ENCODE measurements at places on chromosomes 13 and 19.
A peak's percentile ranks its signal among the peaks of the same experiment; 100 is the strongest.

DNA sequence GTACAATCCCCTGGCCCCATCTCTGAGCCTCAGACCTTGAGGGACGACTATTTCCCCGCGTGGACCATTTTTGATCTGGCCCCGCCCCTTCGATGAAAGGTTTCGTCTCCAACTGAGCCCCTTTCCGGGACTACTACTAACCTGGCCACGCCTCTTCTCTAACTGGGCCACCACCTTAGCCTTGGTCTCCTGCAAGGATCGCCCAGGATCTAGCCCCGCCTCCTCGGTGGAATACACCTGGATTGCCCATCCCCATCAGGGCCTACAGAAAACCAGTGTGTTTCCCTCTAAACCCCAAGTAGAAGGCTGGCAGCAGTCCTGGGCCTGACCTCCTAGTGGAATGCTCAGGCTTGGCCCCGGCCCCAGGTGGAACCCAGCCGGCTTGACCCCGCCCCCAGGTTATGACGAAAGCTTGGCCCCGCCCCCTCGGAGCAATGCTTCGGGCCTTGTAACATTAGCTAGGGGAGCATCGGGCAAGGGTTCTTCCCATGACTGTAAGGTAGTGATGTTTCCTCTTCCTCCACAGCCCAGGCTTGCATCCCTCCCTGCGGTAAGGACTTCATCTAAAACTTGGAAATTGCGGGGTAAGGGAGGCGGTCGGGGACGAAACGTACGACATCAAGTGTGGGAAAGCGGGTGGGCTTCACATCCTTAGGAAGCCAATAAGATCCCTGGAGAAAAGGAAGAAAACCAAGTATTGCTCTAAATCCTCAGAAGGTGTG lies 9.1 kb downstream of the SPACA6 start:
- DNase-seq = no peak

DNA sequence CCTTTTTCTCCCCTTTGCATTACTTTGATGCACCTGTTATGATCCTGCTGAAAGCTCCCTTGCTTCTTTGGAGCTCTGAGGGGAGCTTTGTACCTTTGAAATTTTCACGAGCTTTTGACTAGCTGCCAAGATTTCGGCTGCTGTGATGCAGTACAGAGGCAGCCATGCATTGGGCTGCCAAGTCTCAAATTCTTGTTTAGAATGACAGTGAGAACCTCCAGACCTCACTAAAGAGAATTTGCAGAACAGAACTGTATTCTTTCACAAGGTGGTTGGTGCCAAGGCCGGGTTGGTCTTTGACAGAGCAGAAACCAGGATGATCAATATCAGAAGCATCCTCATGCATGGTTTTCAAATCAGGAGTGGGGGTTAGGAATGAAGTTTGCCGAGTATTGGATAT lies 414.8 kb downstream of the GPC5 start:
- no peak for DNase-seq

DNA sequence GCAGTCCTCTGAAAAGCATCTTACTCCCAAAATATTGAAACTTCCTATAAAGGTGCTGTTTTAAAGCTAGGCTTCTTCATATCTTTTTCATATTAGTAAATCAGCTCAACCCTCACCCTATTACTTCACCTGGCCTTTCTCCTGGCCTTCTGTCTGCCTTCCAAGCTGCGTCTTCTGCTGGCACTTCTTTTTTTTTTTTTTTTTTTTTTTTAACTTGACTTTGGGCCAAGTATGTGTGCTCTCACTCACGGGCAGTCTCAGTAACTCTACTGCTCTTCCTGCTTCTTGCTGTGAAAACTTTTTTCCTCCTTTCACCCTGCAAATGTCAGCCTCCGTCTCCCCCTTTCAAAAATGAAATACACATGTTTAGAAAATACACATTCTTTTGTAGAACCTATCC lies 41.2 kb upstream of the KCTD4 start:
- DNase-seq = no peak

- DNase-seq = no peak
These were observed 350.7 kb downstream of the EFNB2 start for GRCh38 chr13:106184790-106185189.

DNA sequence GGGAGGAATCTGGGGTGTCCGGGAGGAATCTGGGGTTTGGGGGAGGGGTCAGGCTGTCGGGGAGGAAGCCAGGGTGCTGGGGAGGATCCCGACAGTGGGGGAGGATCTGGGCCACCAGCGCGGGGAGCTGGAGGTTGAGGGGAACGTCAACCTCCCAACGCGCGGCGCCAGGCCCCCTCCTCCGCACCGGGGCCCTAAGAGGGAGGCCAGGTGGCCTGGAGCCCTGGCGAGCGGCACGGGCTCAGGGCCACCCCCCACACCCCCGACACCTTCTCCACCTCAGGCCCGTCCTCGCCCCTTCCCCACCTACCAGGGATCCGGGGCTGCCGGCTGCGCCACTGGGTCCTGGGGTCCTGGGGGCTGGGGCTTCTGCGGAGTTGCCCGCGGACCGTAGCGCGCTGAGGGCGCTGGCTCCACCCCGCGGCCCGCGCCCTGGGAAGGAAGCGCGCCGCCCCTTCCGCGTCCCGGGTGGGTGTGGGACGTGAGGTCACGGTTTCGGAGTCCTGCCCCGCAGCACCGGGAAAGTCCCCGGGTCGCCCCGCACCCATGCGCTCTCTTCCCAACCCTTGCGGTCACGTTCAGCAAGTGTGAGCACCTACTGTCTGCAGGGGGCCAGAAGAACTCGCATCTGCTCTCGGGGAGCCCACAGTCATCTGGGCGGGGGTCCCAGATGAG lies at the start of gene TICAM1:
Gene TICAM1, minus strand, starts transcription at position 409 of the 675 bp plus-strand sequence. CDS start 13,335 bp downstream, outside the sequence.
- DNase-seq = no peak

- peak; percentile 62 for DNase-seq
These were observed 31.2 kb downstream of the ZNF701 start for GRCh38 chr19:52601025-52601973.

DNA sequence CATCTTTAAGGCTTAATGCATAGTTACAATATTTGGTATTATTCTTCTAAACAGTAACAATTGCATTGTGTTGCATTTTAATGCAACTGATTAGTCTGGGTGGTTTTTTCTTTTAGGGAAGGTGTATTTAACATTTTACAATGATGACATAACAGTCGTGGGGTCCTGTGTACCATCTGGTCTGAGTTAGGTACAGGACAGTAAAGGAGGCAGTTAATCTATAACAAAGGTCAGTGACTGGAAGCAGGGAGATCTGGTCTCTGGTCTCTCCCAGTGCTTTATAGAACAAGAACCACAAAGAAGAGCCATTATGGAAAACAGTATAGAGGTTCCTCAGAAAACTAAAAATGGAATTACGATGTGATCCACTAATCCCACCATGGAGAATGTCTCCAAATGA lies 2.7 kb upstream of the OR7G2 start:
- no peak for DNase-seq

GRCh38 chr19:12872255-12872654 lies 9.0 kb downstream of the DNASE2 start:
- no peak for DNase-seq

DNA sequence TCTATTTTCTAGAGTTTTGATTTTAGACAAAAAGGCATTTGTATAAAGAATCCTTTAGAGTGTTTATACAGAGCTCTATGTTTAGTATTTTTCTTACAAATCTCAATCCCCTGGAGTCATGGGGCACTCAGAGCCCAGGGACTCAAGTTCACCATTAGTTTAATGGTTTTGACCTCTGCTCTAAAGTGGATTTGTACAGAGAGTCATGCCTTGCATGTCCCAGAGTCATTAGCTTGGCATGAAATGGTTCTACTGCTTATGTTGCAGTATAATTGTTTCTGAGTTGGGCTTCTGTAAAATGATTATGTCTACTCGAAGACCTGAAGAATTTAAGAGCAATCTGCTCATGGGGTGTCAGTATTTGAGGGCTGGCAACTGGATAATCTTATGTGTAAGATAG lies 406.2 kb downstream of the DLEU7 start:
- DNase-seq = no peak

- DNase-seq = no peak
These were observed 7.0 kb downstream of the CALM3 start for GRCh38 chr19:46608178-46608577.

DNA sequence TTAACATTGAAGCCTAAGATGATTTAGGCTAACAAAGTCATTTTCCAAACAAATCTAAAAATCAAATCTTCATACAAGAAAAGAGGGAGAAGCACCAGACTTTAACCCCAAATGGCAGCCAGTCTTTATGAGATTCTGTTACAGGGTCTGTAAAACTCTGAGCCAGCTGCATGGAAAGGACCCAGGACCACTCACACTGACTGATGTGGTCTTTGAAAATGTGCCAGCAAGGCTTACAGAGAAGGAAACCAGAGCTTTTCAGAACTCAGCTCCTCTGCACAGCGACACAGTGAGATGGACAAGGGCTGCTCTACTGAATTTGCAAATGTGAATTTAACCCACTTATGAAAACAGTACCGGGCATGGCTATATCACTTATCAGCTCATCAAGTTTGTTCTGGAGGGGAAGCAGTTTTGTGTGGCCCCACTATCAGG lies 98.8 kb upstream of the SERP2 start:
- DNase-seq = no peak

DNA sequence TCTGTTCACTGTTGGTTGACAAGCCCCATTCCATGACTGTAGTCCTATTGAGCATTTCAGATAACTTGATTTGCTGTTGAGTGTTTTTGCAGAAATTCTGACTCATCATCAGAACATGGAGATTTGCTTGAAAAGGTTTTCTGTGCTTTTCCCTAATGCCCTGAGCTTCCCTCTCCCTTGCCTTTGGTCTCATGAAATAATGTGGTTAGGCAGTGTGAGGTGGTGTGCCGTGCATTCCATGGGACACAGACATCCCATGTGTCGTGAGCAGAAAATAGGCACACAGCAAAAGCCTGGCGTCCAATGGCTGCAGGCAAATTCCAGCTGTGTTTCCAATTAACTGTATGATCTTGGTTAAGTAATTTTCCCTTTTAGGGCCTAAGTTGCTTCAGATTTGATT lies 197.4 kb downstream of the DLEU7 start:
- DNase-seq = no peak

GRCh38 chr13:73286942-73287620 lies 228.3 kb downstream of the KLF5 start:
- no peak for DNase-seq

- DNase-seq = peak; percentile 78
These were observed 504 bp upstream of the TRIM13 start for GRCh38 chr13:49996161-49996915.

- no peak for DNase-seq
These were observed 6.8 kb downstream of the CSNK1G2 start for GRCh38 chr19:1947651-1948209.

DNA sequence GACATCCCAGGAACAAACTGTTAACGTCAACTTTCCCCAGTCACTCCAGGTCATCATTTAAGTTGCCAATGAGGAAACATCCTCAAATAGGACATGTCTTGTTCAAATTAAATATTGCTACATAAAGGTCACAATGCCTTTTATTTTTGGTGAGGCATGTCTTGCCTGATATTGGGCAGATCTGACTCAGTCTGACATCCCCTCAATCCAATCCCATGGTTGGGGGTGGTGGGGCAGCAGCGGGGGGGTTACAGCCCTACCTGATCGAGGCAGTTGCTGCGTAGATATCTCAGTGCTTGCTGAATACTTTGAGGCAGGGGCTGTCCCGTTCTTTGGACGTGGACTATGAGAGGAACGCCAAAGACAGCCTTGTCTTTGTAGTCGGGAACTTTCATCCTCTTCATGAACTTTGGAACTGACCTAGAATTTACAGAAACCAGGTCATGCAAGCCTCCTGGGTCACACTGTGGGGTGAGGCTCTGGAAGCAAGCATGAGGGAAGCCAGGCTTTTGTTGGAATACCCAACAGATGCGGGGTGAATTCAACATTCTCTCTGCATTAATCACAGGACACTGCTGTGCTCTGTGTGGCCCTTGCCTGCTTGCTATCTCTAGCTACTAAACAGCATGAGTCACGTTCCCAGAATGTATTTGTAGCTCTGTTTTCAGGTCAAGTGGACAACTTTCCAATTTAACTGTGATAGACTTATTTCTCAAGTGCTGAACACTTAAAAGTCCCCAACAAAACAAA lies 109.8 kb downstream of the KL start:
- DNase-seq = no peak

DNA sequence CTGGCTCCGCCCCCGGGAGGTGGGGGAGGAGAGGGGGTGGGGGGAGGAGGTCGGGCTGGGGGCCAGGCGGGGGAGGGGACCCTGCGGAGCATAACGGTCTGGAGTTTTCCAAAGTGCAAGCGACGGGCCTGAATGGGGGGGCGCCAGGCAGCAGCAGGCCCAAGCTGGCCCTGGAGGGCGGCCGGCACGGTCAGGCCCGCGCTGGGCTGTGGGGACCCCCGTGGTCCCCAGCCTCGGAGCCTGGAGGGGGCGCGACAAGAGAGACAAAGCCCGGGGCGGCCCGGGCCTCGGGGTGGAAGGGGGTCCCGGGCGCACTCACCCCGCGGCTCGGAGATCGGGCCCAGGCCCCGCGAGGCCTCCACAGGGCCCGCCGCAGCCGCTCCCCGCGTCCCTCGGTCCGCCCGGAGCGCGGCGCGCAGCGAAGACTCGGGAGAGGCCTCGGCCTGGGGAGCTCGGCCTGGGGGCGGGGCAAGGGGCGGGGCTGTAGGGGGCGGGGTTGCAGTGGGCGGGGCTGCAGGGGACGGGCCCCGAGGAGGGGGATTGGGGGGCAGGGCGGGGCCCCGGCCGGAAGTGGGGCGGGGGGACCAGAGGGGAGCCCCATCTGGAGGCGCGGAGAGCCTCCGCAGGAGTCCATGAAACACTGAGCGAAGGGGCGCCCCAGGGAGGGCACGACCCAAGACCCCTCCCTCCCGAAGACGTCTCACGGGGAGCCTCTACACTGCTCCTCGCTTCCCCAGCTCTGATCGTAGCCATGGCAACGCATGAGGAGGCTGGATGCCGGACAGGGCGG lies 47.6 kb downstream of the PTPRS start:
- DNase-seq = peak; percentile 59
